ENCODE measurements at places on chromosomes 11 and 22. TPM values are rescaled to one million over a fixed set of nuclear protein-coding genes. Genes with fewer than 3 reads are reported as not detected.

C22orf31 gene
- total RNA-seq = not detected

OR8D4 gene
- not detected for total RNA-seq

TMEM86A gene
- total RNA-seq = 0.30 TPM

APOBEC3B gene
- total RNA-seq = 2.0 TPM

WT1 gene
- not detected for total RNA-seq

HEPHL1 gene
- total RNA-seq = not detected

DDTL gene
- 0.76 TPM for total RNA-seq

DAGLA gene
- total RNA-seq = 3.8 TPM

RFPL1 gene
- total RNA-seq = not detected

MYO18B gene
- total RNA-seq = 4.1 TPM

SAA2 gene
- total RNA-seq = 40.6 TPM

TSKU gene
- total RNA-seq = 23.1 TPM

B3GAT1 gene
- not detected for total RNA-seq

SNX32 gene
- 4.0 TPM for total RNA-seq

DCDC1 gene
- 0.26 TPM for total RNA-seq

MISFA gene
- total RNA-seq = 0.52 TPM

SMIM35 gene
- total RNA-seq = not detected

POU2AF3 gene
- not detected for total RNA-seq

LGALS12 gene
- total RNA-seq = not detected

BMAL1 gene
- 9.7 TPM for total RNA-seq

APOBEC3H gene
- not detected for total RNA-seq

OR52N4 gene
- not detected for total RNA-seq

TPBGL gene
- under 0.01 TPM for total RNA-seq

C22orf15 gene
- 1.4 TPM for total RNA-seq

SHISAL1 gene
- 13.5 TPM for total RNA-seq

B4GAT1 gene
- total RNA-seq = 89.3 TPM

SHANK2 gene
- total RNA-seq = 1.8 TPM

DDX17 gene
- 423 TPM for total RNA-seq

GDPD4 gene
- total RNA-seq = not detected

GLYATL1 gene
- total RNA-seq = 0.13 TPM

RGL4 gene
- not detected for total RNA-seq

ANO9 gene
- not detected for total RNA-seq

PRRG4 gene
- total RNA-seq = 0.89 TPM

All from smooth muscle cell of the pulmonary artery (primary cell).